Adipocyte (in vitro differentiated cells): ENCODE measurements at places on chromosomes 6 and 20.

DNA sequence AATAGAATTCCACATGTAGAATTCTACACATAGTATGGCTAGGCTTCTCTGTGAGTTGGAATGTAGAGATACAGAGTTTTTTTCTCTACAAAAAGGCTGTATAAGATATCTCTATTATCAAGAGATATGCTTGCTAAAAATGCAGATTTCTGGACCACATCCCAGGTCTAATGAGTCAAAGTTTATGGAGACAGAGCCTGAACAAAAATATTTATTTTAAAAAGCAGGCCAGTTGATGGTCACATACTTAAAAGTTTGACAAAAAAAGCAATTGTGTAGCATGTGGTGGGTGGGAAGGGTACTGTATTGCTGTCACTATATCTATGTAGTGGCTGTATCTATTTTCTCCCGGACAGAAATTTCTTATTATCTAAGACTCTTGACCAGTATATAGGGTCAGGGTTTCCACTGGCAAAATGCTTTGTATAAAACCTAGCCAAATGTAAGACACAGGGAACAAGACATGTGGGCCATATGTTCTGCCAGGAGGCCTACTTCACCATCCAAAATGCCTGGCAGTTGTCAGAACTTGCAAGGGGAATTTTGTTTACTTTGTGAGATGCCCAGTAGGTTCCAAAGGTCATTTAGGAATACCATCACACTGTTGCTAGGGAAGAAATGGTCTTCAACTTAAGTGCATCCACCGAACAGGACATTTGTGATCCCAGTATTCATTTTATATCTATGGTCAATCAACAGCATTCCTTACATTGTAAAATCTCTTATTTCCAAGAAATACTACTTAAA is 60.6 kb downstream of the SHPRH start:
- peak; percentile 28 for DNase-seq

DNA sequence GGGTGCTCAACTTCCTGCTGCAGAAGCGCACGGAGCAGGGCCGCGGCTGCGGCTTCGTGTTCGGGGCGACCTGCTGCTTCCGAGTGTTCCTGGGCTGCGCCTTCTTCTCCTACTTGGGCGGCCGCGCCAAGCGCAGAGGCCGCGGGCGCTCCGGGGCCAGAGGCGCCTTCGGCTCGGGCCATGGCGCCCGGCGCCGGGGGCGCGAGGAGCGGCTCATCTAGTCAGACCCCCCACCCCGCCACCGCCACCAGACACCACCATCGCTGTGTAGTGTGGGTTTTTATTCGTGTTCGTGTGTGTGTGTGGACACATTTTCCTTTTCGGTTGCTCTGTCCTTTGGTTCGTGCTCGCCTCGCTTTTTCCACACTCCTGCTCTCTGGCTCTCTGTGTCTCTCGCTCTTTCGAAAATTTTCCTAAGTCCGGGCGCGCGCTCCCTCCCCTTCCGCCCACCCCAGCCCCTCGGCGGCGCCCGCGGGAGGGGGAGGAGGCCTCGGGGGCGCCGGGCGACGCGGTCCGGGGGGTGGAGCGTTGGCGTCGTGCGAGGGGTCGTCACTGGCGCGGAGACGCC is 38.1 kb downstream of the GNAS start:
- DNase-seq = peak; percentile 95

GRCh38 chr20:62624719-62625453 is 17.4 kb upstream of the SLCO4A1 start:
- DNase-seq = no peak

DNA sequence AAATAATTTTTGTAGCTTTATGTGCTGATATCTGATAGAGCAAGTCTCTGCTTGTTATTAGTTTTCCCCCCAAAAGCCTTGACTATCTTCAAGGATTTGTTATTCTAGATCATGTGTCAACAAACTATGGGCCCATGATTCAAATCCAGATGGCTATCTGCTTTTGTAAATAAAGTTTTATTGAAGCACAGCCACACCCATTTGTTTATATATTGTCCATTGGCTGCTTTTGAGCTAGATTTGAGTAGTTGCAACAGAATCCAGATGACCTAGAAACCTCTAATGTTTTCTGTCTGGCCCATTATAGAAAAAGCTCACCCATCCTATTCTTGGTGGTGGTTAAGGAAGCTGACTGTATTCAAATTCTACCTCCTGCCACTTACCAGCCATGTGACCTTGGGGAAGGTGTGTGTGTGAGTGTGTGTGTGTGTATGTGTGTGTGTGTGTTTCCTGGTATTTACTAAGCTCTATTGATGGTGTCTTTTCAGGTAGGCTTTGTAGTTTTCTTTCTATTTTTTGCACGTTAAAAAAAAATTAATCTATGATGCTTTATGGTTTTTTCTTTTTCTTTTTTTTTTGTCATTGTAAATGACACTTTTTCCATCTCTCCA is 1.3 kb upstream of the GTSF1L start:
- DNase-seq = no peak

DNA sequence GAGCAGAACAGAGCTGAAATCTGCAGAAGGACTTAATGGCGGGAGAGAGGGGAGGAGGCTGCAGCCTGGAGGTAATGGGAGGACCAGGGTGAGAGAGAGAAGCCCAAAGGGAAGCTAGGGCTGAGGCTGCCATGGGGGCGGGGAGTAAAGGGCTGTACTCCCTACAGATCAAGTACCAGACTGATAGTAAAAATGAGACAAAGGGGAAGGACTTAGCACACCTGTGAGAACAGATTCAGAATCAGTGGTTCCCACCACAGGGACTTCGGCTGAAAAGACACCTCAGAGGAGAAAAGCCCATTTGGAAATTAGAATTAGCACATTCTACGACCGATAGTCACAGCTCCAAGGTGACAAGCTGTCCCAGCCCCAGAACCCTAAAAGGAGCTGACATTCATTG is 6.4 kb upstream of the TBXT start:
- DNase-seq = no peak

- no peak for DNase-seq
Observed at GRCh38 chr6:137119196-137120104, 54.0 kb downstream of the IL22RA2 start.

DNA sequence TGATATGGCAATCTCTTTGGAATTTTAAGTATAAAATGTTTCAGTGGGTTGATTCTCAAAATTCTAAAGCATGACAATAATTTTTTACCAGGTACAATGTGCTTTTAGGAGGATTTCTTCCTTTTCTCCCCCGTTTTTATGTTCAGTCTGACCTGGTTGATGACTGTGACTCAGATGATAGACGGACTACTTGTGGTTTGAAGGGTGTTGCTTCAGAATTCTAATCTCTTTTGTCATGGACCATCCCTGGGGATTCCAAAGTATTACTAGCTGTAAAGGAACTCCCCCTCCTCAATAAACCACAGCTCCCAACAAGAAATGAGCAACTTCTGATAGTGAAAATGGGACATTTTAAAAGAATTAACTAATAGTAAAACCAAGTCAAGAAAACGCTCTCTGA is 34.9 kb upstream of the TNFAIP3 start:
- peak; percentile 55 for DNase-seq

DNA sequence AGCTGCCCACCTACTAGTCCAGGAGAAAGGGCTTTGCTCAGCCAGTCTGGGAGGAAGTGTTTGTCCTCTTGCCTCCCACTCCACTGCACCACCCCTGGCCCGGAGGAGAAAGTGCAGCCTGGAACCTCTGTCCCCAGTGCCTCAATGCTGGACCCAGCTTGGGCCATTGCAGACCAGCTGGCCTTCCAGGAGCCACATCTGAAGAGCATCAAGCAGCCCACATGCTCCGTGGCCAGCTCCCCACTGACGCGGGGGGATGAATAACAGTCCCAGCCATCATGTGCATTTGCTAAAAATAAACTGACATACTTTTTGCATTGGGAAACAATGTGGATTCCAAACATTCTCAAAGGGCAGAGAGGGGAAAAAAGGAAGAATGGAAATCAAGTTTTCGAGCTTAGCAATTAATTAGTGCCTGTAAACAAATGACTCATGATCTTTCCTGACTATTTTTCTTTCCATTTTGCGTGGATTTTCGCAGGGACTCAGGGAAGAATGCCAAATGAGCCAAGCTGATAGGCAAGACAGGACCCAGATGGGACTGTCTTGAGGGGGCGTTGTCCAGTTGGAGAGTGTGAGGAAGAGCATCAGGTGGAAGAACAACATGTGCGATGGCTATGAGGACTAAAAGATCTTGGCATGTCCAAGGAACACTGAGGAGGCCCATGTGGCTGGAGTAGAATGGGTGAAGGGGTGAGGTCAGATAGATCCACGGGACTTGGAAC is 34.1 kb downstream of the CEBPB start:
- DNase-seq = peak; percentile 97

GRCh38 chr6:331622-332521 is 39.6 kb downstream of the DUSP22 start:
- no peak for DNase-seq

- peak; percentile 6 for DNase-seq
Observed at GRCh38 chr6:87501809-87502572, 29.2 kb downstream of the SLC35A1 start.

DNA sequence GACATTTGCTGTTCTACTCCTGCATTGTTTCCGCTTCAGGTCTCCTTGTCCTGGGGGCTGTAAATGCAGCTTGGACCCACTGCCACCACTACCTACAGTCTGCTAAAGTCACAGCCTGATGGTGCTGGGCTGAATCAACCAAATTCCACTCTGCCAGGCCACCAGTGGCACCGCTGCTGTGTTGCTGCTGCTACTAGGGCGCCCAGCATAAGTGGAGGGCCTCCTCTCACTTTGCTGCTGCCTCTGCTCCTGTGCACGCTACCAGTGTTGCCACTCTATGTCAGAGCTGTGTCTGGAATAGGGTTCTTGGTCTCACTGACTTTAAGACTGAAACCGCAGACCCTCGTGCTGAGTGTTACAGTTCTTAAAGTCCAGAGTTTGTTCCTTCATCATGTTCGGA is 1.4 kb upstream of the SSR1 start:
- DNase-seq = no peak

DNA sequence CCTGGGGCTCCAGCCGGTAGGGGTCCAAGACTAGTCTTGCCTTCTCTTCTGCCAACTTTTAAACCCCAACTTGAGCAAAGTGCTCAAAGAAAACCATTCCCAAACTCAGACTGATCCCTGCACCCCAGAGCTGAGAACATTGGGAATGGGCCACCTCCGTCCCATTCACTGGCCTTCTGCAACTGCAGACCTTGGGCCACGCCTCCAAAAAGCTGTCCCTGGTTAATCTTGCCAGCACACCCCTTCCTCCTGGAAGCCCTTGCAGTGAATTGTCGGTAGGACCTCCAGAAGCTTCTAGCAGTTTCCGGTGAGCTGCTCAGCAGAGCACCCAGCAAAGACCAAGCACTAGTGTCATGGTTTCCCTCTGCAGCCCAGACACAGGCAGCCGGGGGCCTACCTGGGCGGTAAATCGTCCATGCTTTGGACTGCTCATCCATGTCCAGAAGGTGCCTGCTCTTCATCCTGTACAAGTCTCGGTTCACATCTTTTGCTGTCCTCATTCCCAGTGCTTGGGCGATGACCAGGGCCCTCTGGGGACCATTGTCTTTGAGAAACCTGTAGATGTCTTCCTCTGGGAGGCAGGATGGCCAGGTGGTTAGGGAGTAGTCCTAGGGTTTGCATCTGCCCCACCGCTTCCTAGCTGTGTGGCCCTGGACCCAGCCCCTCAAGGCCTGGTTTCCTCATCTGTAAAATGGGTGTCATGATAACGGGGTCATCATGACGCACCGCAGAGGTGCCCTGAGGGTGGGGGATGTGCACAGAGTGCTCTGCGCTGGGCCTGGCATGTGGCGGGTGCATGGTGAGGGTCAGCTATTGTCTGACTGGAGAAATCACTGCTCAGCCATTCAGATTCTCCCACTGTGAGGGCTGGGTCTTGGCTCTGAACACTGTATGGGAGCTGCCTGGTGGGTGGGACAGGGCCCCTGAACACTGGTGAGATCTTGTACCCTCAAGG is 5.5 kb downstream of the ZBP1 start:
- DNase-seq = no peak

DNA sequence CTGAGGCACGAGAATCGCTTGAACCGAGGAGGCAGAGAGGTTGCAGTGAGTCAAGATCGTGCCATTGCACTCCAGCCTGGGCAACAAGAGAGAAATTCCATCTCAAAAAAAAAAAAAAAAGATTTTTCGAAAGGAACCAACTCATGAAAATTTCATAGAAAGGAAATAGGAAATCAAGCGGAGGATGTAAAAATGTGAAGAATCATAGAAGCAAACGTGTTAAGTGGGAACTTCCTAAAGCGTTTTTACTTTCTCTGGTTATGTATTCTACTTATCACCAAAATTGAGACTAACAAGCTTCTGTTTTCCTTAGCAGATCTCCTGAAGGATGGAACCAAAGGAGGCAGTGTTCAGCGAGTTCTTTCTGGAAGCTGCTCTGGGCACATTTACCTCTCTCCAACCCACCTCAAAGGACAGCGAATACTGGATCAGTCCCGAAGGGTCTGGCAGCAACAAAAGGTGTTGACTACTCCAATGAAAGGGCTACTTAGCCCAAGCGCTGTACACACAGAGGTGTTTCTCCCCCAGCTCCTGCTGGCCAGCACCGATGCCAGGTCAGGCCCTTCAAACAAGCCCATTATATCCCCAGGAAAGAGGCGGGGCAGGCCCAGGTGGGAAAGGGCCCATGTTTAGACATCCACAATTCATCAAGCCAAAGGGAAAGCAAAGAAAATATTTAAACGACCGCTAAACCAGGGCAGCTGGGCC is 327.5 kb upstream of the JARID2 start:
- DNase-seq = no peak

GRCh38 chr6:36267731-36268477 is 2.0 kb upstream of the PNPLA1 start:
- no peak for DNase-seq

GRCh38 chr20:10565922-10566897 is 107.6 kb downstream of the JAG1 start:
- no peak for DNase-seq

- no peak for DNase-seq
Observed at GRCh38 chr6:111941686-111942330, 68.6 kb upstream of the FYN start.

DNA sequence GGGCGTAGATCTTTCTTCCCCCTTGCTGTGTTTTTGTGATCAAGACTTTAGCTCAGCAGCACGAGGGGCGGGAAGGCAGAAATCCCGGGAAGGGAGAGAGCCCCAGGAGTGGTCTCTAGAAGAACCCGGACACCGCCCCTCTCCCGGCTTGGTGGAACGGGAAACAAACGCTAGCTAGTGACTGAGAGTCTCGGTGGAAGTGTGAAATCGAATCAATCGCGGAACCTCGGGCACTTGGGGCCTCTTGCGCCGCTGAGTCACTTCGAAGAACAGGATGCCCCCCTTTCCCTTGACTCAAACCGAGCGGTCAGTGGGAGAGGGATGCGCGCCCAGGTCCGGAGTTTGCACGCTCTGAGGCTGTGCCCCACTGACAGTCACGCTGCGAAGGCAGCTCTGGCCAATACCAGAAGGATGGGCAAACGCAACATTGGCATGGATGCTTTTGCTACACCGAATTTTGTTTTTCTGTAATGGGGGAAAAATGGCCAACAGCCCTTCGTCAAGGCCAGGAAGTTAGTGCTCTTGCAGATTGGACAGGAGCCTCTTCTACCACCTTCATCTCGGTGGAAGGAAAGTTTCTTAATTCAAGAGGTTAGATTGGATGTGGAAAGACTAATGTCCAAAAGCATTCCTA is 1.6 kb upstream of the OLIG3 start:
- no peak for DNase-seq

GRCh38 chr6:125867483-125867942 is 76.8 kb downstream of the NCOA7 start:
- peak; percentile 92 for DNase-seq
